ENCODE measurements at places on chromosomes 4 and X.

- DNase-seq = no peak
Observed at GRCh38 chrX:50469206-50469605, 1.4 kb downstream of the DGKK start.

DNA sequence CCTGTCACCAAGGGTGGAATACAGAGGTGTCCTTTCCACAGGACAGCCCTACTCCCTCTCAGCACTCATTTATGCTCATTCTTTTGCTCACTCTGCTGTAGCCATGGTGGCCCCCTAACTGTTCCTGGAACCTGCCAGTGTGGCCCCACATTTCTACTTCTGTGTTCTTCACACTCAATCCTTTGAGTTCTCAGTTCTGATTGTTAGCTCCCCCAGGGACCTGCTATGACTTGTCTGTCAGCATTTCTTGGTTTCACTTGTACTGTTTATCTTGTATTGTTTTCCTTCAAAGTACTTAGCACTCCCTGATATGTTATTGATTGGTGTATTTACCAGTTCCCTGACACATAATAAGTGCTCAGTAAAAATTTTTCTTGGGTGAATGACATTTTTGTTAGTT is 14.9 kb downstream of the VBP1 start:
- no peak for DNase-seq

GRCh38 chrX:150455215-150455608 is 92.1 kb downstream of the MAMLD1 start:
- no peak for DNase-seq

DNA sequence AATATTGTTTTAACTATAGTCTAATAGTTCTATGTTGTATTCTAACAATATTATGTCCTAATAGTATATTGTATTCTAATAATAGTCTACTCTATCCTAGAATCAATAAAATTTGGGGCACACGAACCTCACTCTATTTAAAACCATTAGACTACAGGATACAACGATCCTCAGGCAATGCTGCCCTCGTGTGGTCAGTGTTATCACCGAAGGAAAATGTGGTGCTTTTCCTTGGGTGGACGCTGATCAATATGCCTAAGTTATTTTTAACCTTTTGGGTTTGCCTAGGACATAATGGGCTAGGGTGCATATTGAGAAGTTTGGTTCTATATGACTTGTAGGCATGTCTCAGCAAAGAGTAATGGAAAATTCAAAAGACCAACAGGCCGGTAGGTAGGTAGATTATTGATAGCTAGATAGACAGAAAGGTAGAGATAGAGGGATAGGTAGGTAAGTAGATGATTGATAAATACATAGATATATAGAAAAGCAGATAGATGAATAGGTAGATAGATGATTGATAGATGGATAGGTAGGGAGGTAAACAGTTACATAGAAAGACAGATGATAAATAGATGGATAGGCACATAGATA is 75.1 kb downstream of the PRKX start:
- no peak for DNase-seq

DNA sequence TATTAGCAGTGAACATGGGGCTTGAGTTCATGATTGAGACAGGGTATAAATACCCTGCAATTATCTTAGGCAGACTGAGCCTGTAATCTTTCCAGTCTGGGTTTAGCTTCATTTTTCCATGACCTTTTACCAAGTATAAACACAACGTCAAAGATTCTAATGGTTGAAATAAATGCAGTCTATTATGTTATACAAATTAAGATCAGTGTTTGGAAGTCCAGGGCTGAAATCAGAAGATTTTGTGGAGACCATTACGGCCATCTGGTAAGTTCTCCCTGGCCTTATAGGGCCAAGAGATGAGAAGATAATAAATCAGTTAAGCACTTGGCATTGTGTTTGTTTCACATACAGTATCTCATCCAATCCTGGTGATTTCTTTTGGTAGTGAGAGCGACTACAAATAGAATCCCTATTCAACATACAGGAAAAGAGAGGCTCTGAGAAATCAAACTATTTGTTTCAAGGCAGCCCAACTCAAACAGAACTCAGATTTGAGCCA is 425.8 kb downstream of the PACRGL start:
- no peak for DNase-seq

GRCh38 chr4:156771171-156771837 is 200.3 kb downstream of the PDGFC start:
- peak; percentile 90 for DNase-seq

DNA sequence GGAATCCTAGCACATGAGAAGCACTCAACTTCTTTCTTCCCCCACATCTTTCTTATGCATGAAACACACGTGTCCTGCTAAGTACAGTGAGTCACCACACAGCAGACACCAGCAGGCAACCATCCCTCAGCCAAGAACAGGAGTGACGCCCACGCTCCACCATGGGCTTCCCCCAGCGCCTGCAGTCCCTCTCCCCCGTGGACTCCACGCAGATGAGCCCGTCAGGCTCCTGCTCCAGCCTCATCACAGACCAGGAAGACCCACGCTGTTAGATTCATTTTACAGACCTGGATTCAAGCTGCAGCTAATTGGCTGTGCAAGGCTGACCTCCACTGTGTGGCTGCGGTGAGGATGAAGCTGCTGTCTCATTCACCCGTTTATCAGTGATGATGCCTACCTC is 16.7 kb downstream of the HMX1 start:
- no peak for DNase-seq

DNA sequence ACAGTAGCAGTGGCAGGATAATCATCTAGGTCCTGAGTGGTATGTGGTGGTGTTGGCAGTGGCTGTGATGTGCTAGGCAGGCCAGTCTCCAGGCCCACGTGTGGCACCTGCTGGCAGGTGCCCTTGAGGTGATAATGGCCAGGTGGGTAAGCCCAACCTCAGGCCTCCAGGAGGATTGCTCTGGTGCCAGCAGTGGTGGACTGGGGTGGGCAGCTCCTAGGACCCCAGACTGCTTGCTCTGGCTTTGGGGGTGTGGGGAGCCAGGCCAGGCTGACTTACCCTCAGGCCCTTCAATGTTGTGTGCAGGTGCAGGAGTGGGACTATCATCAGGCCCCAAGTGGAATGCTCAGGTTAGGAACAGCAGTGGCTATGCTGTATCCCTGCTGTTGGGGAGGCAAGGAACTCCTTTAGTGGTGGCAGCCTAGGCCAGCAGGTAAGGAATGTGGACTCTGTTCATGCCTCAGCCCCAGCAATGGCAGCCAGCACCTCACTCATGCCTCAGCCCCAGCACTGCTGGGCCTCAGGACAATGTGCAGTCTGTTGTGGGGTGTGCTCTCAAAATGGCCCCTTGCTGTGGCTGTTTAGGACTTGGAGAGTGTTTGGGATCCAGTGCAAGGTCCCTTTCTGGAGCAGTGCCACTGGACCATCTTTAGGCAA is 24.3 kb downstream of the SERPINA7 start:
- DNase-seq = no peak

DNA sequence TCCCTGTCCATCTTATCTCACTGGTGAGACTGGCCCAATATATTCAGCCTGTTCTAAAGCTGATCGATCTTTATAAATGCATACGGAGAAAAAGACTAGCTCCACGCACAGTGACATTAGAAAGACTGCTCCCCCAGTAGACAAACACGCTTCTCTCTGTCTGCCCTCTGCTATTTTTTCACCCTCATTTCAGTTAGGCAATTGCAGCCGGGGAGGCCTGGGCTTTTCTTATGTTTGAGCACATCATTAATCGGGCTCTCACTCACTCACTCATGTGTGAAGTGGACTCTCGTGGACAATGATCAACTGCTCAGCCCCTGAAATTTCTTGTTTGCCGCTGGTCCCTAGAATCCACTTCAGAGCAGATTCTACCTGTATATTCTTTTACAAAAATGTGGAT is 824.7 kb upstream of the TENM3 start:
- no peak for DNase-seq

DNA sequence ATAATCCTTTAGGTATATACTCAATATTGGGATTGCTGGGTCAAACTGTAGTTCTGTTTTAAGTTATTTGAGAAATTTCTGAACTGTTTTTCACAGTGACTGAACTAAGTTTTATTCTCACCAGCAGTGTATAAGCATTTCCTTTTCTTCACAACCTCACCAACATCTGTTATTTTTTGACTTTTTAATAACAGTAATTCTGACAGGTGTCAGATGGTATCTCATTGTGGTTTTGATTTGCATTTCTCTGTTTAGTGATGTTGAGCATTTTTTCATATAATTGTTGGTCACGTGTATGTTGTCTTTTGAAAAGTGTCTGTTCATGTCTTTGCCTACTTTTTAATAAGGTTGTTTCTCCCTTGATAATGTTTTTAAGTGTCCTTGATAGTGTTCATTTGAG is 112.6 kb downstream of the LINC00632 start:
- DNase-seq = no peak

GRCh38 chr4:76687746-76688448 is 210.0 kb downstream of the SOWAHB start:
- DNase-seq = no peak

- no peak for DNase-seq
Observed at GRCh38 chr4:172308078-172308477, 494.9 kb downstream of the GALNTL6 start.

Measured in epithelial cell of prostate (primary cell).